Inflammatory macrophage treated with lipopolysaccharide for 4 hours (primary cell): ENCODE measurements at places on chromosomes 12 and 14.

DNA sequence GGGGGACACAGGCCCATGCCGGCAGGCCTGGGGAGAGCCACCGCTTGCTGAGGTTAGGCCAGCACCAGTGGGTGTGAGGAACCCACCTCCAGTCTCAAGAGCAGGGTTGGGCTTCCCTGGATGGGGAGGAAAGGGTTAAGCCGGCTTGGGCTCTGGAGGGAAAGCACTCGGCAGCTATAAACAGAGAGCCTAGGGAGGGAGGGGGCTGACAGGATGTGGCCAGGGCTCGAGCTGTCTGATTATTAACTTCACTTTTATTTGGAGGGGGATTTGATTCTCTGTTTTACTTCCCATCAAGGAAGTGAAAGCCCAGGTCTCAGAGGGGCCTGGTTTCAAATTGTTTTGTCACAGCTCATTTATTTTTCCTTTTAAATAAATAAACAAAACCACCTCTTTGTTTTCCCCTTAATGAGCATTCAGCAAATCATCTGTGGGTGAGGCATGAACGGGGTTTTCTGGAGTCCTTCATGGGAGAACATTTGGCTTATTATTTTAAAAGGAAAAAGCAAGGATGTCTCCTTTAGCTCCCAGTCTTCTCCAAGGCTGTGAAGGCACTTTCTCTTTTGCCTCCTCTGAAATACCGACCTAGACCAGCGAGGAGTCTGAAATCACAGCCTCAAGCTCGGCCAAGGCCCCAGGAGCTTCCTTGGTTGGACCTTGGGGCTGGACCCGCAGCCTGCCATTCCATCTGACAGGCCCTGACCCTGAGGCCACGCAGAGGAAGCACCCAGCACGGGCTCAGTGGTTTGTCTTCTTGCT lies 21.9 kb upstream of the ZFP36L1 start:
- peak; percentile 34 for DNase-seq

- no peak for DNase-seq
Measured at GRCh38 chr14:89652352-89652751, 235.3 kb upstream of the FOXN3 start.

- DNase-seq = peak; percentile 89
Measured at GRCh38 chr14:69553252-69553651, 21.4 kb downstream of the CCDC177 start.

DNA sequence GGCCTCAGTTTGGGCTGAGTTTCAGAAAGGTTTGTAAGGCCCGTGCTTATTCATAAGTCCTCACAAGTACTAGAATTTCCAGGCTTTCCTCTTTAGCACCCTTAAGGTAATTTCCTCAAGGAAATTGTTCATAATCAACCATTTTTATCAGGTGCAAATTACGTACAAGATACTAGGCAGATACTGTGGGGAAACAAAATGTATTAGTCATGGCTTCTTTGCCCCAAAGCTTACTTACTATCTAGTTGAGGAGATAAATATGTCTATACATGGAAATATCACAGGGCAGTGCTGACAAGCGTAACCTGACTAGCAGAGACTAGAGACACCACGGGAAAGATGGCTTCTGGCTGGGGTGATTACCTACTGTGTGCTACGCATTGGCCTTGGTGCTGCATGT lies 22.5 kb downstream of the MAX start:
- peak; percentile 27 for DNase-seq

DNA sequence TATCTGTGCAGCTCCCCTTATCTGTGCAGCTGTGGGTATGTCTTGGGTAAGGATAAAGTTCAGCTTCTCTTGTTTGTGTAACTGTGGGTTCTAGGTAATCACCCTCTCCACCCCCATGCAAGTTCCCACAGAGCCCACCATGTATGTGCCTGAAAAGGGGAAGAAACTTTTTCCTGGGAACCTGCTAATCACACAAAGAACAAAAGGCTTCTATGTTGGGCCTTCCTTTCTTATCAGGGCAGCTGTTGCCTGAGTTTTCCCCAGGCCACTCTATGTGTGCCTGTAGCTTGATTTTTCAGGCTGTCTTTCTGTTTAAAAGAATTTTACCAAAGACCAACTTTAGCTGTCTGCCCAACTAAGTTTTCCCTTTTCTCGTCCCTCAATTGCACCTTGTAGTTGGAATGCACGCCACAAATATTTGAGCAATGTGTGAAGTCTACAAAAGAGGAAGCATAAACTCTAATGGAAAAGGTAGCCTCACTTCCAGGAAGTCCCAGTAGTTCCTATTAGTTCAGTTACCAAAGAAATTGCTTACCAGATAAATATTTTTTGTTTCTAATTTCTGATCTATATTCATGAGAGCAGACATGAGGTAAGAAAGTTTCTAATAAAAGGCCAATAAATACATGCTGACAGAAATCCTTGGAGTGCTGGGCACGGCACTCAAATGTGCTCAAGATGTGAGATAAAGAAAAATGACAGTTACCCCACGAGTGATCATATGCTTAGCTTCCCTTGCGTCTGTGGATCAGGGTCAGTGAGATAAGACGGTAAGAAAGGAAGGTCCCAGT lies 2.7 kb upstream of the GALC start:
- DNase-seq = peak; percentile 37
